ENCODE measurements at places on chromosomes 6 and 20.

GRCh38 chr6:90068264-90068663, 174.0 kb downstream of the GJA10 start:
- peak; percentile 63 for DNase-seq

GRCh38 chr20:19821606-19822005, 63.5 kb downstream of the RIN2 start:
- no peak for DNase-seq

GRCh38 chr6:26249707-26249956, 115.4 kb upstream of the BTN3A2 start:
- DNase-seq, result no peak

GRCh38 chr6:13624871-13625288, 9.7 kb downstream of the NOL7 start:
- DNase-seq, result peak; percentile 12

DNA sequence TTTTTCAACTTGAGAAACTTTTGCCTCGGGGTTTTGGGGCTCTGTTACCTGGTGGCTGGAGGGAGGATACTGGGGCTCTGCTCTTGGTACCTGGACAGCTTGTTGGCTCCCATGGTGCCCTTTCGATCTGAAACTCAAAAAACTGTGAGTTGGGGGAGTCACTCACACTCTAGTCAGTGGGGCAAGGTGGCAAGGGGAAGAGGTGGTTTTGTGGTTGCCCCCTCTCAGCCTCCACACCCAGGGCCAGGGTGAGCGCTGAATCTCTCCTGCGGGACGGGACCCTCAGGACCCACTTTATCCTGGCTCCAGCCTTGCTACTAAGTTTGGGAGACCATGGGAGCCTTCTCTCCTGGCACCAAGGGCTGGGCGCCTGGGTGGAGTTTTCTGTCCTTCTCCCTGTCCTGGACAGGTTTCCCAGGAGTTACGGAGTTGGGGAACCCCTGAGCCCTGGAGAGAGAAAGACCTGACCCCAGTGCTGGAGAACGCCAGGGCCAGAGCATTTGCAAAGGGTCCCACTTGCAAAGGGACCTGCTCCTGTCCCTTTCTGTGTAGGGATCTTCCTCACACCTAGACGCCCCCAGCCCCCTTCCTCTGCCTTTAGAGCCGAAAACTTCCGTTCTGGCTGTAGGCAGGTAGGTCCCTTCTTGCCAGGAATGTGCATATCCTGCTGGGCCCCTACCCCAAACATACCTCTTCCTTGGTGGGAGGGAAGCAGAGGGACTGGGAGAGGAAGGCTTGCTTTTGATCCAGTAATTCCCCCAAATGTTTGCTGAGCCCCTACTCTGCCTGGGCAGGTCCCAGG, 2.9 kb downstream of the FOXP4 start:
- no peak for DNase-seq

- no peak for DNase-seq
Observed at GRCh38 chr20:17624070-17624469, 54.2 kb downstream of the DSTN start.

DNA sequence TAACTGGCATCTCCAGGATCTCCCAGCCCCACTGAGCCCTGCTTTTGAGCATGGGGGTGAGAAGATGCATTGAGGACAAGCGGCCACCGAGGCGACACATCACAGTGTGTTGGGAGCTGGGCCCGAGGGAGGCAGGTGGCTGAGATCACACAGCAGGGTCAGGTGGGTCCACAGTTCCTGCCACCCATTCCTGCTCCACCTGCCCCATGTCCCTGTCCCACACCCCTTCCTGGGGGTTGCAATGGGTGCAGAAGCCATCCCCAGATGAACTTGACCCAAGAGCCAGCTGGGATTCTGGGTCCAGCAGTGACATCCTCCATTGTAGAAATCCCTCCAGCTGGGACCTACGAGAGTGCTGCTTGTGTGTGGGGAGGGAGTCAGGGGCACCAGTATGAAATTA, 1.0 kb downstream of the TGM2 start:
- no peak for DNase-seq

All from stimulated activated CD4-positive, alpha-beta T cell treated with anti-CD3 and anti-CD28 coated beads, Interleukin-1b, Interleukin-23, amount 100 ng/mL, for 48 hours (primary cell).